ENCODE measurements at places on chromosomes 7 and 10.
A peak's percentile ranks its signal among the peaks of the same experiment; 100 is the strongest.

- DNase-seq = no peak
These were observed 28.6 kb downstream of the OGDH start for GRCh38 chr7:44634839-44635591.

GRCh38 chr7:33774762-33775523, 130.4 kb upstream of the BMPER start:
- DNase-seq = peak; percentile 26

GRCh38 chr7:20449176-20449575, 118.5 kb downstream of the ITGB8 start:
- no peak for DNase-seq

- DNase-seq = no peak
These were observed 83.8 kb upstream of the NRP1 start for GRCh38 chr10:33418301-33418700.

DNA sequence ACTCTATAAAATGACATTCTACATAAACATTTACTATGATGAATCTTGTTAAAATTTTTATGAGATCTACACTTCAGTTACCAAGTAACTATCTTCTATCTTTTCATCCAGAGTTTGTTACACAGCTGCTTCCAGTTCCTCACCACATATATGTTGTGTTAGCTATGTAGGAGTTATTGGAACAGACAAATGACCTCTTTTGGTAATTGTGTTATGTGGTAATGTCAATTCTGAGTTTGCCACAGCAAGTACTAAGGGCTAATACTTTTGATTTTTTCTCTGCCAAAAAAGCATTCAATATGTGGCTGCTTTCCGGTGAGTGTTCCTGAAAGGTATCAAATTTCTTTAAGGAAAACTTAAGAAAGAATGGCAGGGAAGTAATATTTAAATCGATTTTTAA, 573.9 kb upstream of the PCDH15 start:
- no peak for DNase-seq

GRCh38 chr7:111098011-111098925, 7.3 kb downstream of the LRRN3 start:
- DNase-seq = no peak

- DNase-seq = no peak
These were observed 104.2 kb downstream of the COL26A1 start for GRCh38 chr7:101466871-101467270.

GRCh38 chr7:143383642-143383957, 2.5 kb downstream of the ZYX start:
- DNase-seq = no peak

DNA sequence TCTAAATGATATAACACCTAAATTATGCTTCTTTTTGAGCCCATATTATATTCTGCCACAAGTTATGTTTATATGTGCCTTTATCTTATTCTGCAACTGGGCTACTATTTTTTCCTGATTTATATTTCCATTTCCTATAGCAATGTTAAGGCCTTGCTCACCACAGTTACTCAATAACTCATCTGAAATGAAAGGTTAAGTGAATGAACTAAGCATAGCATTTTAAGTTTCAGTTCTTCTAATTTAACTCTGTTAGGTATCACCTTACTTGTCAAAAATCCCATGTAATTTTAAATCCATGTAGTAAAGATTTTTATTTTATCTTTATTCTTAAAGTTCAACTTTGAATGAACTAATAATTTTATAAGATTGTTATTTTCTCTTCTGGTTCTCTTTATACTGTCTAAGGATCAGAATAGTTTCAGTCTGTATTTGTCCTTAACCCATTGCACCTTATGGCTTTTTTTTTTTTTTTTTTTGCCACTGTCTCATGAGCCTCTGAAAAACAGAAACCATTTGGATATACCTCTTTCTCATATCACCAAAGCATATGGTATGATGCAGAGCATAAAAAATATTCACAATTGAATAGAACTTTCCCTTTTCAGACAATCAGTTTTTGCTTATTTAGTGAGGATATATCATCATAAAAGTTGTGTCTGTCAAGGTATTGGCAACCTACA, 301.8 kb upstream of the ZWINT start:
- no peak for DNase-seq

DNA sequence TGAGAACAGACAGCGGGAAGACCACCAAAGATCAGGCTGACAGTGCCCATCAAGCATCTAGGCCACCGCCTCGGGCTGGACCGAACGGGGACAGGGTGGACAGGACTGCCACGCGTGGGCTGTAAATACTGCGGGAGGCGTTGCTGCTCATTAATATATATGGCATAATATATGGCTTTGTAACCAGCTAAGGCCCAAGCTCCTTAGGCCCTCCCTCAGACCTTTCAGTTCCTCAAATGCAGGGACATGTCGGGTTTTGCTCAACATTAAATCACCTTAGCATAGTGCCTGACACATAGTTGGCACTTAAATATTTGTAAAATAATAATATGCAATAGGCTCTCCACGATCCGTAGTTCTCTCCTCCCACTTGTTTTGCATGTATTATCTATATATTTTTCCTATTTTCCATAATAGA, 402 bp upstream of the TMEM168 start:
- DNase-seq = no peak

DNA sequence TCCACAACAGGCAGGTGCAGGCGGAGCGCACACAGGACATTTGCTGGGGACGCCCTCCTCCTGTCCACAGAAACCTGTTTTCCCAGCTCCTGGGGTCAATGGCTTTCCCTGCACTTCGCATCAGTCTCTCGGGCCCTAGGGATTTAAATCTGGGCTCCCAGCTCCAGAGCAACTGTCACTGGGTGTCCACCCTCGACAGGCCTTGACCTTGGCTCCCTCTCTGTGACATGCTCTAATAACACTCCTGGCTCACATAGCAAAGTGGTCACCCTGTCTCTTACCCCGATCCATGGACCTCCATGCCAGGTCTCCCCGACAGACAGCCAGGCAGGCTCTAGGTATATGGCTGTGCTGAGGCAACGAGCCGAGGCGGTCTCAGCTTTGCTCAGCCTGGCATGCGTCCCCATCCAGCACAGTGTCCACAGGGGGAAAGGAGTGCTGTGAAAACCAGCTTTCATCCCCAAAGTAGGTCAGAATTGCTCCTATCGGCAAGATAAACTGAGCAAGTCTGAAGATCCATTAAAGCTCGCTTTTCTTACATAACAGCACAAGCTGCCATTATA, 195.6 kb downstream of the TNS3 start:
- no peak for DNase-seq

DNA sequence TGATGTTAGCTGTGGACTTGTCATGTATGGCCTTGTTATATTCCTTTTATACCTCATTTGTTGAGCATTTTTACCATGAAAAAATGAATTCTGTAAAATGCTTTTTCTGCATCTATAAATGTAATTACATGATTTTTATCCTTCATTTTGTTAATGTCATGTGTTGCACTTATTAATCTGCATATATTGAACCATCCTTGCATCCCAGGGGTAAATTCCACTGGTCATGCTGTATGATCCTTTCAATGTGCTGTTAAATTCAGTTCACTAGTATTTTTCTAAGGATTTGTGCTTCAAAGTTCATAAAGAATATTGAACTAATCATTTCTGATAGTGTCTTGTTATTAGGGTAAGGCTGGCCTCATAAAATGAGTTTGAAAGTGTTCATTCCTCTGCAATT, 31.9 kb upstream of the AHR start:
- no peak for DNase-seq

GRCh38 chr10:36721871-36722270, 403.5 kb upstream of the ANKRD30A start:
- DNase-seq = no peak

DNA sequence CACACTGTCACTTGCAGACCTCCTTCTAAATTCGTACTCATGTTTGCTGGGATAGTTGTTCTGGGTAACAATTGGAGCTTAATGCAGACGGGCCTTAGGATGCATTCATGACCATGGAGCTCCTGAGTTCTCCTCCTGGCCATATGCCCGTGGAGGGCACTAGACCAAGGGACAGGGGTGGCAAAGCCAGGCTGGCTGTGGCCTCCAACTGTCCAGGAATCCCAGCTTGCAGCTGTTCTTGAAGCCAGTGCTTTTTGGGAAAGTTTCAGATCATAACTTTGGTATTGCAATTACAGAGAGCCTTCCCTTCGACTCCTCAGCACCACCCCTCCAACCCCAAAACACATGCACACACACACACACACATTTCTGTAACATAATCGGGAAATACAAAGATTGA, 30.6 kb downstream of the ANTXRL start:
- no peak for DNase-seq

- no peak for DNase-seq
These were observed 47.7 kb upstream of the SFMBT2 start for GRCh38 chr10:7458556-7458955.

- no peak for DNase-seq
These were observed 20.2 kb downstream of the RAMP3 start for GRCh38 chr7:45177801-45178200.

DNA sequence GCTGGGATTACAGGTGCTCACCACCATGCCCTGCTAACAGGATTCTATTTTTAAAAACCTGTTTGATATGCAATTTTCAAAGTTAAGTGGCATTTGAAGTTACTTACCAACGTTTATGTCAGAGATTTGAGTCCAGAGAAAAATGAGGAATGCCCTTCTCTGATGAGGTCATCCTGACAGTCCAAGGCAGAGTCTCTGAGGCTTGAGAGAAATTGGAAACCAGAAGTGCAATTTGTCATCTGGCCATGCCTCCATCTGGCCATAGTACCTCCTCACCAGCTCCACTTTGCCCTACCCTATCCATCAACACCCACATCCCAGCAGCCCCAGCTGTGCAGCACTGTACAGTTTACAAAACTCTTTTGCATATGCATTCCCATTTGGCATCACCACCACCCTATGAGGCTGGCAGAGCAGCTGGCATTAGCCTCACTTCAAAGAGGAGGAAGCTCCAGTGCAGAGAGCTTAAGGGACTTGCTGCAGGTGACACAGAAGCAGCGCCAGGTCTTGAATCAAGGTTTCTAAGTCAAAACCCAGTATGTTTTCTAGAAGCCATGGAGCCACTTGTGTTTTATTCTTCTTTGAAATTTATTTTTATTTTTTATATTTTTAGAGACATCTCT, 54.5 kb upstream of the PDZD8 start:
- no peak for DNase-seq

DNA sequence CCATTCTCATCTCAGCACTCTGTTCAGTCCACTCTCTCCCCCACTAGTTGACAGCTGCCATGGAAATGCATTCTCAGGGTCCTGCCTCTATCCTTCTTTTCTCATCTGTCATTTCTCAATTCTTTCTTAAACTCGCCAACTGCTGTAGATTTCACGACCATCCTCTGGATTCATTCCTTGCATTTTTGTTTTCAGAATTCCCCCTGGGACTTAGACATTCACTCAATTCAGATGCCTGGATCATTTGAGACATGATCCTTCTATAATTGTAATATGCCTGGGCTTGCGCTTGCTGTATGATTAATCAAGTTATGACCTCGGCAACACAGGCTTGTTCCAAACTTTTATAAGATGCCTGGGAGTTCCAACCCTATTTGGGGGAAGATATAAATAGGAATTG, 104.5 kb downstream of the RAB11FIP2 start:
- DNase-seq = no peak

- no peak for DNase-seq
These were observed 143.7 kb downstream of the ELMO1 start for GRCh38 chr7:37304921-37305320.

DNA sequence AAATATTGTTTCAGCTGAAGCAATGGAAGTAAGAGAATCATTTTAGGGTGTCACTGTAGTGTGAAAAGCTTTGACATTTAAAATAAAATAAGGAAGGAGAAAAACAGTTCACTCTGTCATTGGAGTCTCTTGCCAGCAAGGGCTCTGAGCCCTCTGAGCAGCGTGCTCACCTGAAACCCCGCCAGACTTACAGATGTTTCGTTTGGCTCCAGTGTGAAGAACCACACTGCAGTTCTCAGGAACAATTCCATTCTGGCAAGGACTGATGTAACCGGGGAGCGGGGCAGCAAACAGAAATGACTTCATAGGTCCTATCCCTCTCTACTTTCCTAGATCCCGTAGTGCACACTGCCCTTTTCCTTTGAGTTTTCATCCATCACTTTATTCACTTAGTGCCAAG, 164.3 kb downstream of the CELF2 start:
- DNase-seq = no peak

DNA sequence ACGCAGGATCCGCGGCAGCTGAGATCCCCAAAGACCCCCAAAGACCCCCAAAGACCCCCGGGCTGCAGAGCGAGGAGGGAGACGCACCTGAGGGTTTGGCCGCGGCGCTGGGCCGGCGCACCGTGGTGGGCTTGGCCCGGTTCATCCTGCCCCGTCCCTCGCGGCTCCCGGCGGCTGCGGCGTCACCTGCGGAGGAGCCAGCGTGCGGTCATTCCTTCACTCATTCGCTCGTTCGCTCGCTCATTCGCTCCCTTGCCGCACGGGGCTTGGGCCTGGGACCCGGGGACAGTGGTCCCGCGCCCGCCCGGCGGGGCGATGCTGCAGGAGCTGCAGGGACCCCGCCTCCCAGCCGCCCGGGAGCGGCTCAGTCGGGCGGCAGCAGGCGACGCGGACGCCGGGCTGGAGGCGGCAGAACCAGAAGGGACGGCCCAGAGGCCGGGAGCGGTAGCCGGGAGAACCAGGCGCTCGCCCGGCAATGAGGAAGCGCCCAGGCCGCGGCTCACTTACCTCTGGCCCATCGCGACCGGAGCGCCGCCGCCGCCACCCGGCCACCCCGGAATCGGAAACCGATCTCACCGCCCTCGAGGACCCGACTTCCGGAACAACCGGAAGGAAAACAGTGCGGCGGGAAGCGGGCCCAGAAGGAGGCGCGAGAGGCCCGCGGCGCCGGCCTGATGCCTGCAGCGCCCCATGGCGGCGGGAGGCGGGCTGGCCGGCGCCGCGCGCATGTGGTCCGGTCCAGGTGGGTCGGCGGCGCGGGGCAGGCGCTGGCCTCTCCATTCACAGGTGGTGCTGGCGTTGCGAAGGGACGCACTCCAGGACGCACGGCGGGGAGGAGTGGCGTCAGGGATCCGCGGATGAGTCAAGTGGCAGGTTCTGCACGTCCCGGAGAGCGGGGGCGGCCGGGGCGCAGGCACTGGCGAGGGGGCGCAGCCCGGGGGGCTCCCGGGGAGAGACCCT, at the start of gene INTS1:
Gene INTS1, minus strand, starts transcription at position 574 of the 960 bp plus-strand sequence. Its CDS starts 429 bp downstream, at position 145.
- peak; percentile 72 for DNase-seq

- DNase-seq = no peak
These were observed 32.2 kb downstream of the MAD1L1 start for GRCh38 chr7:2200584-2200980.

- no peak for DNase-seq
These were observed 527.8 kb downstream of the LRMDA start for GRCh38 chr10:75959209-75959608.

DNA sequence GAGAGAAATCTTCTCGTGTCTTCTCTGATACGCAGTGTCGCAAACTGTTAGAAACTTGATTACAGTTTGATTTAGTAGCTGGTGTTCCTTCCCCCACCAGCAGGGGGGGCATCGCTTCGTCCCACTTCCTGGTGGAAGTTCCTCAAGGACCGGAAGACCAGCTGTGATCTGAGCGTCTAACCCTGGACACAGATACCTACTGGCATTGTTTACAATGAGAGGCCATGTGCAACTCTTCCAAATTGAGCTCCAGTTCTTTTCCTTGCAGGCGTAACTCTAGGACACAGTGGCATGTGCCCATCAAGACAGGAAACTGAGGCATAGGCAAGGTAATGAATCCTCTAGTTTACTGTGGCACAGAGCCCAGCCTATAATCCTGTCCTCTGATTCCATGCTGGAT, 219.0 kb downstream of the CCDC3 start:
- no peak for DNase-seq
